Gastrocnemius medialis (tissue), 4 donors: ENCODE measurements at places on chromosomes 16 and 17. TPM values are rescaled to one million over a fixed set of nuclear protein-coding genes. Genes with fewer than 3 reads are reported as not detected.

The EME1 gene
- 0.95 TPM for total RNA-seq

DNA sequence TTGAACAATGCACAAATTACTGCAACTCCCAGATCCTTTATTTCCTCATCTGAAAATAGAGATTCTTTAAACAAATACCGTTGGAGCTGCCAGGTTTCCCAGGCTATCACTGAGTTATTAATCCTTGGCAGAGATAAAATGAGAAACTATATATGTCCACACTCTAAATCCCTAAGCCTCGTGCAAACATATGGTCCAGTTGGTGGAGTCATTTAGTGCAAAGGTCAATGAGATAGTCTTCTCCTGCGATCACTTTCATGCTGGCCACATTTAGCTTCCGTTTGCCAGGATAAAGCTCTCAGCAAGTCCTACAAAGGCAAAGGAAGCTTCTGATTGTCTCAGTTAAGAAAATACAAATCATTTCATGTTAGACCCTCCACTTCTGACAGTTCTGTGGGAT is 11.0 kb downstream of the GRIN2A start:
- H3K27ac ChIP-seq = no peak overlapping the region
- no peak for DNase-seq
- no peaks in the 10 kb centered on the region for H3K36me3 ChIP-seq
- H3K4me1 ChIP-seq = no peaks in the 10 kb centered on the region

- H3K27ac ChIP-seq = no peak overlapping the region
- H3K4me3 ChIP-seq = no peak overlapping the region
- H3K27me3 ChIP-seq = no peaks in the 10 kb centered on the region
- no peak for DNase-seq
- H3K36me3 ChIP-seq = no peaks in the 10 kb centered on the region
Measured at GRCh38 chr17:17034026-17034425, 8.2 kb upstream of the MPRIP start.

- no peak overlapping the region for H3K27ac ChIP-seq
- H3K27me3 ChIP-seq = peaks cover 4% of the 10 kb centered on the region
- no peaks in the 10 kb centered on the region for H3K36me3 ChIP-seq
- no peak for DNase-seq
- H3K4me1 ChIP-seq = no peaks in the 10 kb centered on the region
- H3K4me3 ChIP-seq = no peak overlapping the region
Measured at GRCh38 chr16:29775742-29776408, 2.2 kb upstream of the ZG16 start.
